Activated T-helper 17 cell treated with anti-CD3 and anti-CD28 coated beads, Interleukin-2, amount 50 U/mL, for 72 hours (primary cell): ENCODE measurements at places on chromosomes 12 and 14. TPM values are rescaled to one million over a fixed set of nuclear protein-coding genes. Genes with fewer than 3 reads are reported as not detected.

The KRT72 gene
- not detected for total RNA-seq

The PPP1R36 gene
- total RNA-seq: not detected

DNA sequence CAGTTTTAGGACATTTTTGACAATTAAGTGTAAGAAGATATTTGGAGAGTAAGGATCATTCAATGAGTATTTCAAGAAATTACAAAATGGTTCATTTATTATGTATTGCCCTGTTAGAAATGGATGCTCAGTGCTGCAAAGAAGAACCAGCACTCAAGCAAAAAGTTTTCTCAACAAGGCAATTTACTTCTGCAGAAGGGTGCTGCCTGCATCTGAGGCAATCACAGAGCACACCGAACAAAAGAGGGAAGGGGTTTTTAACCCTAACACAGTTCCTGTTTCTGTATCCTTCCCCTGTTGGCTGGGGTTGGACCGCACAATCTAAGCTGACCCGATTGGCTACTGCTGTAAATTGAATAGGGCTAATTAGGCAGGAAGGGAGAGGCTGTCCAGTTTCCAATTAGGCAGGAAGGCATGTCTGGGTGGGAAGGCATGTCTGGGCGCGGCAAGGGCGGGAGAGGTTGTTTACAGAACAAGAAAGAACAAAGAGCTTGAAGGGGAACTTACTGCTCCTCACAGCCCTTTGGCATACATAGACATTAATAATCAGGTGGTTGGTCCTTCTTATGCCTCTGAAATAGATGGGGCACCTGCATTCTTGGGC lies 41.4 kb downstream of the SPTSSA start:
- ATAC-seq: no peak

DNA sequence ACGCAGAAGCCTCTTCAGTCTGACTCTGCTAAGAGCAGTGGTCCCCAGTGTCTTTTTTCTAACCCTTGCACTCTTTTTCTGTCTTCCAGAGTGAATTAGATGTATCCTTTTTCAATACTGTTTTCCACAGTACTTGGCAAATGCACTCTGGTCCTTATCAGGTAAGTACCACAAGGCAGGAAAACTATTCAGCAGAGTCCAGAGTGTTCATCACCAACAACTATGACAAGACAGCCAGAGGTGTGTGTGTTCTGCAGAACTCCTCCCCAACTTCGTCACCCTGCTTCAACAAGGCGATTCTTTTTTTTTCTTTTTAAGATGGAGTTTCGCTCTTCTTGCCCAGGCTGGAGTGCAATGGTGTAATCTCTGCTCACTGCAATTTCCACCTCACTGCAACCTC lies 54.3 kb upstream of the STRN3 start:
- ATAC-seq: no peak
